ENCODE measurements at places on chromosomes 11 and 22.

DNA sequence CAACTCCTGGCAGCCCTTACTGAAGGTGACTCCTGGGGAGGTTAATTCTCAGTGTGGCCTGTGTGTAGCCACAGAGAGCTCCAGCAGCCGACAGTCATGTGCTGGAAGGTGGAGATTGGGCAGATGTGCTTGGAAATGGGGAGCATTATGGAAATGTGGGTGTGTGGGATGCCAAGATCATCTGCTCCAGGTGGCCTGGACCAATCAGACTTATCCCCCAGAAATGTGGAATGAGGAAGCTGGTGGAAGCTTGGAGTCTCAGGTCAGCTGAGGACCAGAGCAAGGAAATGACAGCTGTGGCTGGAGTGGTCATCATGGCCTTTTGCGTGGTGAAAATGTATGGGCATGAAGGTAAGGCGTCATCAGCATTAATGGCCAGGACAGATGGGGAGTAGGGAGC lies 234.0 kb downstream of the MIAT start:
- no peak for DNase-seq

DNA sequence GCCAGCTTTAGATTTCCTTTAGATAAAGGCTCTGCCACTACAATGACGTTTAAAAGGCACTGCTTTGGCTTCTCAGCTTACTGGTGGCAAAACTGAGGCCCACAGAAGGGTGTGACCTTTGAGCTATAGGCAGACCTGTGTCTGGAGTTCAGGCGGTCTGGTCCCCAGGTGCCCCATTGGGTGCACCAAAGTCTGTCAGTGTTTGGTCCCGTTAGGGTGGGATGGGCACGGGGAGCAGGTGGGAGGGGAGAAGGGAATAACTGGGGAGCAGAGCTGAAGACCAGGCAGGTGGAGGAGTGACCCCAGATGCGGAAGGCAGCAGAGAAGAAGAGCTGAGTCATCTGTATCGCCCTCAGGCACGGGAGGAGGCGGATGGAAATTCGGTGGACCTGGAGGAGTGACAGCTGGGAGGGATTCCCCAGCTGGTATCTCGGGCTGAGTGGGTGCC lies 45.3 kb upstream of the GCAT start:
- no peak for DNase-seq

GRCh38 chr22:35274154-35274871 lies 17.0 kb downstream of the HMGXB4 start:
- DNase-seq = no peak

GRCh38 chr11:26144911-26145310 lies 187.0 kb upstream of the ANO3 start:
- DNase-seq = no peak

Data from activated naive CD4-positive, alpha-beta T cell treated with anti-CD3 and anti-CD28 coated beads, Interleukin-2, amount 10 ng/mL, durations not matched to agents 7 days and 5 days (primary cell).